ENCODE measurements at places on chromosomes 13 and 19.

- DNase-seq = no peak
Observed at GRCh38 chr13:80199585-80200292, 141.2 kb downstream of the SPRY2 start.

DNA sequence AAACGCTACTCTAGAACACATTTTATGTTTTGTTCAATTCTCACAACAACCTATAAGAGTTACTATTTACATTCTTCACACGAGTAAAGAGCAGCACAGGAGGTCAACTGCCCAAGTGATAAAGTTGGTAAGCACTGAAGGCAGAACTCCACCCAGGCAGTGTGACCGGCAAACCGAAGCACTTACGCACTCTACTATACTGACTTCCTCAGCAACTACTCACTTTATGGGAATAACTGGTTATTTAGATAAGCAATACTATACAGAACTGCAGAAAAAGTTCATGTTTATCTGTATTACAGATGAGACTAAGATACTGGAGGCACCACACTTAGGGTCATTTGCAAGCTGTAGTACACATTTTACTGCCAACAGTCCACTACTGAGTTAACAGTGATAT, 28.8 kb downstream of the FOXO1 start:
- no peak for DNase-seq

DNA sequence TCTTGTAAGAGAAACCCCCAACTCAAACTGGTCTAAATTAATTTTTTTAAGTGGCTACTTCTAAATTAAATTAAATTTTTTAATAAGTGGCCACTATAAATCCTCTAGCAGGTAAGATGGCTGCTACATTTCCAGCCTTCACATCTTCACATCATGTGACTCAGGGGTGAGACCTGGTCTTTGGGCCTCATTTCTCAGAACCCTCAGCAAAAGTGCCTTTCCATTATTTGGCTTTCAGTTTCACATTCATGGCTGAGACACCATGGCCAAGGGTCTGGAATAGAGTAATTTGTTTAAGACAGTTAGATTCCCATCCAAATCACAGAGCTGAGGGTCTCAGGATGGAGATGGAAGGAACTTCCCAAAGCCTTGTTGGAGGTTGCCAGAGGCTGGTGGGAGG, 47.5 kb downstream of the DCT start:
- DNase-seq = no peak

- DNase-seq = no peak
Observed at GRCh38 chr19:45884682-45885555, 1.0 kb downstream of the IRF2BP1 start.

DNA sequence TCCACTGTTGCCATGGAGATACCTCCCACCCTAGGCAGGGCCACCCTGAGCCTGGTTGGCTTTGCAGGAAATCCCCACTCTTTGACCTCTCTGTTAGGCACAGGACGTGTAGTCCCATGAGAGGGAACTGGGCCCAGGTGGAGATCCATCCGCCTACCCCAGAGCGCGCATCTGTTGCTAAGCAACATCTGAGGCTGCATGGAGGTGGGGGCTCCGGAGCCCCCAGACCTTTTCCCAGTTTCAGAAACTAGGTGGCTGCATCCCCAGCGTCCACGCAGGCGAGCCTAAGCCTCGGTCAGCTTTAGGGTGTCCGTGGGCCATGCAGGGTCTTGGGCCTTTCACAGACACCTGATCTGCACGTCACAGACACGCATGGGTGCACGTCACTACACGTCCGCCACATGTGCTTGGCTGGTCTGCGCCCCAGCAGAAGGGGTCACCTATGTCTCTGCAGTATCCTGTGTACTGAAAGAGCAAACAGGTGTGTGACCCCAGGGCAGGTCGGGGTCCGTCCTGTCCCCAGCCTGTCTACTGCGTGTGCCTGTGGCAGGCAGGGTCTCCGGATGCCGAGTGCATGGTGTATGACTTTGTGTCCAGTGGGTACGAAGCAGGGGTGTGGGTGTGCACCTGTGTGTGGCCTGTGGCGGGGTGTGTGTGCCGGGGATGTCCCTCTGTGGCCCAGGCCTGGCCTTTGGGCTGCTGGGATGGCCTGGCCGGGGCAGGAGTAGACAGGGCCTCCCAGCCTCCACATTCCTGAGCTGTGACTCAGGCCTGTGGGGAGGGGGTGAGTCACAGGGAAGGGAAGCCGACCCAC, 4.1 kb upstream of the CIRBP start:
- DNase-seq = peak; percentile 92

GRCh38 chr19:2462635-2463421, 6.1 kb upstream of the LMNB2 start:
- DNase-seq = peak; percentile 88

DNA sequence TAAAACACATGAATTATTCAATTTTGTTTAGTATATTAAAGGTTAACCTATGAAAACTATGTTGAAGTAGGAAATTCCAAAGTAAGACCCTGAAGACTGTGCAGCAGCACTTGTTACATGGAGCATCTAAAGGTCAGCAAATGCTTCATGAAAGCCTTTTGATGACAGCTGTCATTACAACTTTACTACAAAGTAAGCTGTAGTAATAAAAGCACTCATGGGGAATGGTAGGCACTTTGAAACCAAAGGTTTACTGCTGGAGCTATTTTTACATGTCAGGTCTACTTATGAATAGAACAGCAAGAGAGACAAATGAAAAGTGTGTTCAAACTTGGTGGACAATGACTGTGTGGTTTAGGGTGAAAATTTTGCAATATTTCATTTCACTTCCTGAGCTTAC, 672.5 kb upstream of the PCDH20 start:
- DNase-seq = no peak

- no peak for DNase-seq
Observed at GRCh38 chr13:98538876-98539275, 38.0 kb downstream of the STK24 start.

GRCh38 chr19:12672744-12673143, 6.1 kb downstream of the WDR83 start:
- no peak for DNase-seq

- DNase-seq = no peak
Observed at GRCh38 chr19:41919948-41920712, 8.1 kb downstream of the ERFL start.

DNA sequence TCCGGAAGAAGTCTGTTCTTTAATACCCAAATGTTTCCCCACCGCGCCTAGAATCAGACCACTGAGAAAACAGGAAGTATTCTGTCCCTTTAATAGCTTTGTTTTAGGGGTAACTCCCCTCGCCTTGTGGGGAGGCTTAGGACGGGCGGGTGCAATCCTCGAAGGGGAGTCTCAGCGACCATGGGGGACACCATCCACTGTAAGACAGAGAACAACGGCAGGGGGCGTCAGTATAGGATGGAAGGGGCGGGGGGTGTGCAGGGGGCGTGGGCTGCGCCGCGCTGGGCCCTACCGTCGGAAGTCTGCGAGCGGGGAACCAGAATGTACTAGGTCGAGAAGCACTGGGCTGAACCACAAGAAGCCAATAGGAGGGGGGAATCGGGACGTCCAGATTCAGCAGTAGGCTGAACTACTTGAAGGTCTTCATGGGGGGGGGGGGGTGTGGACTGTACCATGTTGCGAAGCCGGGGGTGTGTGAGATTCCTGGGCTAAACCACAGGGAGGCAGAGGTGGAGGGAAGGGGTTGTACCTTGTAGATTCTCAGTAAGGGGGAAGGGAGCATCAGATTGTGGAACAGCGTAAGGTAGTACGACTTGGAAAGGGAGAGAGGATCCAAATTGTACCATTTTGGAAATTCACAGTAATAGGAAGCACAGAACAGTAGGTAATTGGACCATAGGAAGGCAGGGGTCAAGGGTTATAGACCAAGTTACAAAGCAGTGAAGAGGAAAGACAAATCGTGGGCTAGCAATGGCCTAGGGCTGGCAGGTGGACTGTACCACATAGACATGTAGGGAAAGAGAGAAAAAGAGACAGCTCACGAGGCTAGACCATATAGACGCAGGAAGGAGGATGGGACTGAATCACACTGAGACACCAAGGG, 1.0 kb upstream of the DBP start:
- DNase-seq = no peak

- peak; percentile 63 for DNase-seq
Observed at GRCh38 chr19:28023064-28023463, 1189.9 kb downstream of the UQCRFS1 start.

DNA sequence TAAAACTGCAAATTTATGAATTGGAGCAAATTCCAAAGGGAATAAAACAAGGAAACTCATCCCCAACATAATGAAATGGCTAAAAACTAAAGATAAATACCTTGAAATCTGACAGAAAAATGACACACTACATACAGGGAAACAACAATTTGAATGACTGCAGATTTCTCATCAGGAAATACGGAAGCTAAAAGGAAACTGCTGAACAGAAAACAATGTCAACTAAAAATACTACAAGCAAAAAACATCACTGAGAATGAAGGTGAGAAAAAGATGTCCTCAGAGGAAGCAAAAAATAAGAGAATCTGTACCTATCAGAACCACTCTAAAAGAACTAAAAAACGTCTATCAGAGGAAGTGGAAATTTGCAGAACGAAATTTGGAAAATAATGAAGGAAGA, 39.5 kb downstream of the ZSWIM9 start:
- no peak for DNase-seq

- peak; percentile 64 for DNase-seq
Observed at GRCh38 chr19:12946092-12946721, 545 bp downstream of the RAD23A start.

GRCh38 chr13:85095418-85096272, 703.6 kb downstream of the SLITRK6 start:
- no peak for DNase-seq

DNA sequence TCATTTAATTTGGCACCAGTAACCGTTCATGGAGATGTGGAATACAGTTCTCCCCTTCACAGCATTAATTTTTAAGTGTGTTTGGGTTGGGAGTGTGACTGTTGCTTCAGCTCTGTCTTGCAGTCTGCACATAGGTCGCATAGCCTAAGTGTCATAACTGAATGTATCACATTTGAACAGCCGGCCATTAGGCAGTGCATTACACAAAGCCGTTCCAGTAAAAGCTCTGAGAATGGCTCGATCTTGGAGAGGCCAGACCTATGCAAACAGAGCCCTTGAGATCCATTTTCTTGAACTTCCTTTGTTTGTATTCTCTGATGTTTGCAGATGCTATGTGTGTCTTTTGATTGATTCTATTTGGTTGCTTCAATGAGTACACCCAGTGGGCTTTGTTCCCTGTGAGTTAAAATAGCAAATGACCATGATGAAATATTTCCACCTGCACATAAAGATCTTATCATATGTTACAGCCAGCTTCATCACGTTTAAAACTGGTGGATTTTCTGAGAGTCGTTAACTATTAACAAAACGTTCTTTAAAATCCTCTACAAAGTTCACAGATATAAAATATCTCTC, 1104.9 kb upstream of the SLC10A2 start:
- DNase-seq = no peak

- DNase-seq = no peak
Observed at GRCh38 chr13:33550885-33551284, 265.3 kb upstream of the STARD13 start.

- DNase-seq = no peak
Observed at GRCh38 chr19:23409392-23410048, 14.2 kb upstream of the ZNF91 start.

- no peak for DNase-seq
Observed at GRCh38 chr13:36353001-36353400, 6.8 kb upstream of the SPART start.

DNA sequence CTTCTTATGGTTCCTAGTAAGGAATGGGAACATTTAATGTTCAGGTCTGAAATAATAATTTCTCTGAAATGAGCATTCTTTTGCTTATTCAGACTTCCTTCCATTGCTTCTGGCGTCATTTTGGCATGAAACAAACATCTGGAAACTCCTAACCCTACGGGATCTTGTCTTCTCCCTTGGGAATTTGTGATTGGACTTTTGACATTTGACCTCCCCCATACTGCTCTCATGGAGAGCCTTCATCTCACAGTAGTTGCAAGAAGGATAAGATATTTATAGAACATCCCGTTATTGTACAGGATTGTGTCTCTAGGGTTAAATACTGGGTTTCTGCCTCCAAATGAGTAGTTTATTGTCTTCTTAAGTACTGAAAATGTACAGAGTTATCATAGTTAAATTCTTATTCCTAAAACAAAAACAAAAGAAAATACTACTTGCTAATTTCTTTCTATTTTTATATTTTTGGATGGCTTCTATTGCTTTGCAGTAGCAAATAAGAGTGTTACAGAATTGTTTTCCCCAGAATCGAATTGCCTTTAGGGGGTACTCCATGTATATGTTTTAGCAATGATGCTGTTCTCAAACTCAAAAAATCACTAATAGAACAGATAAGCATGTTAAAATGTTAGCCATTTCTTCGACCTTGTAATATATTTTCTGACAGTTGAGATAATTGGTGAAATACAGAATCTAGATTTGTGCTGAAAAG, 366.8 kb downstream of the DLEU7 start:
- no peak for DNase-seq

DNA sequence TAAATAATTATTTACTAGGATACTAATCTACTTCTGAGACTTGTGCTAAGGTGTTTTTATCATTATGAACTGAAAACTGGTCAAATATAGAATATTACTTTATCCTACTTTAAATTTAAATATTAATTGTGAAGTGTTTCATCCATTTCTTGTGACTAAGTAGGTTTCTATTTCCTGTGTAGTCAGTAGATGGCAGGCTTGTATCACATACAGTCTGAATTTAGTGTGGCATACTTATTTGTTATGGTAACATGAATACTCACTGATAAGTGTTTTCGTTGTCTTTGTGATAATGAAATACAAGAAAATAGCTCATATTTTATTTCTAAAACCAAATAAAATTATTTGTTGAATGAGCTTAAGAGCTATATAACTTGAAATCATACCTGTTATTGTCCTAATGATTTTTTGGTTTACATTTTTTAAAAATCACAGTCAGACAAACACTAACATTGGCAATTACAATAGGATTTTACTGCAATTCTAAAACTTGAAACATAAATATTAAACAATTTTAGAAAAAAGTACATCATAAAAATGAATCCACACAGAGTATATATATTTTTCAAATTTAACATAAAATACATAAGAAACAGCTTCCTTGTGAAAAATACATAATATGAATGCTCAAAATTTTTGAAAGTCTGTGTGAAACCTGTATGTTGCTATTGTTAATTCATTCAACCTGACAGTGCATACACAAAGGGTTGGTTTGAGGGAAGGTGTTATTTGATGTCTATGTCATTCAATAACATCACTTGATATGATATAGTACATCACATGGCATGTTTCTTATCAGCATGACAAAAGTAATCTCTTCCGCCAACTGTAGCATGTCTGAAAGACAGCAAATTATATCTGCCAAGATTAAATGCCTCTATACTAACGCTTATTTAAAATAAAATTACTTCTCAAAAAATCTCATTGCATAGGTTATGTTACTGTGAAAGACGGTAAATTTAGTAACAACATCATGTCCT, 904.8 kb upstream of the PCDH20 start:
- DNase-seq = peak; percentile 32

DNA sequence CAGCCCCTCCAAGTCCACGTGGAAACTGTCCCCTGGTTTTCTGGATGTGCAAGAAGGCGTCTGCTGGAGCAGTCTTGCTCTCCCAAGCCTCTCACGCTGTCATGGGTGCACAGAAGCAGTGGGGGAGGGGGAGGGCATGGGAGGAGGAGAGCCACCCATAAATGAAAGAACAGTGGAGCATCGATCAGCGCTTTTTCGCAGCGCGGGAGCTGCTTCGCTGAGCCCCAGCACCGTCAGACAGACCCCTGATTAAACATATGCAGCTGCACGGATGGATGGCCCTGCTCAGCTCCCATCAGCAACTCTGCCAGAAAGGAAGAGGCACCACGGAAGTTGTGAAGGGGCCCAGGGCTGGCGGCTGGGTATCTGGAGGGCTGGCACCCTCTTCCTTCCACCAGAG, 264.9 kb downstream of the UQCRFS1 start:
- no peak for DNase-seq

GRCh38 chr19:4357921-4358326, 14.6 kb downstream of the MPND start:
- no peak for DNase-seq

- no peak for DNase-seq
Observed at GRCh38 chr13:107365466-107366215, 797.7 kb upstream of the ARGLU1 start.
